ENCODE measurements at places on chromosomes 16 and 17.

- DNase-seq = peak; percentile 76
Observed at GRCh38 chr17:75848523-75849278, 4.5 kb upstream of the UNC13D start.

DNA sequence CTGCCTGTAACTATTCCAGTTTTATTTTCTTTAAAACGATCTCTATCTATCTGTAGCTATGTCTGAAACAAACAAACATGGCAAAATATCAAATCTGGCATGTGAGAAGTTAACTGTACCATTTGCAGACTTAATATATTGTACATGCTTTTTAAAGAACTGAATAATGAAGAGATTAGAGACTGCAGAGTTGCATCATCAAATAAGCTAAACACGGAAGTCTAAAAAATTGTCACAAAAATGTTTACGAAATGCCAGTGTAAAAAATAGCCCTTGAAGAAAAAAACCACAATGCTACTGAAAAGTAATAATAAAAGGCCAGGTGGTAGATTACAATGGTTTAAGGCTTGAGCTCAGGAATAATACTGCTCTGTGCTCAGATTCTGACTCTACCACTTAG is 43.1 kb downstream of the HS3ST3A1 start:
- no peak for DNase-seq

GRCh38 chr16:86565181-86565631 is 1.4 kb upstream of the FOXC2 start:
- DNase-seq = no peak

DNA sequence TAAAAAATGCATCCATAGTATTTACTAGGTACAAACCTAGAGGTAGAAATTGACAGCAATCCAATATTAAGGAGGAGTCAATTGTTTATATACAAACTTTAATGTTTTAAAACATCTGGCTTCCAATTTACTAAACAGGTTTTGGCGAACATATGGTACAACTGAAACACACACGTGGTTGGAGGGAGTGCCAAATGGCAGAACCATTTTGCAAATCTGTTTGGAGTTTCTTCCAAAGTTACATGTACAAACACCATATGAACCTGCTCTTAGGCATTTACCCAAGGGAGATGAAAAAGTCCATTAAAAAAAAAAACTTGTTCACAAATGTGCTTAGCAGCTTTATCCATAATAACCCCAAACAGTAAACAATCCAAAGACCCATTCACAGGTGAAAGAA is 159.8 kb upstream of the MYOCD start:
- DNase-seq = no peak

DNA sequence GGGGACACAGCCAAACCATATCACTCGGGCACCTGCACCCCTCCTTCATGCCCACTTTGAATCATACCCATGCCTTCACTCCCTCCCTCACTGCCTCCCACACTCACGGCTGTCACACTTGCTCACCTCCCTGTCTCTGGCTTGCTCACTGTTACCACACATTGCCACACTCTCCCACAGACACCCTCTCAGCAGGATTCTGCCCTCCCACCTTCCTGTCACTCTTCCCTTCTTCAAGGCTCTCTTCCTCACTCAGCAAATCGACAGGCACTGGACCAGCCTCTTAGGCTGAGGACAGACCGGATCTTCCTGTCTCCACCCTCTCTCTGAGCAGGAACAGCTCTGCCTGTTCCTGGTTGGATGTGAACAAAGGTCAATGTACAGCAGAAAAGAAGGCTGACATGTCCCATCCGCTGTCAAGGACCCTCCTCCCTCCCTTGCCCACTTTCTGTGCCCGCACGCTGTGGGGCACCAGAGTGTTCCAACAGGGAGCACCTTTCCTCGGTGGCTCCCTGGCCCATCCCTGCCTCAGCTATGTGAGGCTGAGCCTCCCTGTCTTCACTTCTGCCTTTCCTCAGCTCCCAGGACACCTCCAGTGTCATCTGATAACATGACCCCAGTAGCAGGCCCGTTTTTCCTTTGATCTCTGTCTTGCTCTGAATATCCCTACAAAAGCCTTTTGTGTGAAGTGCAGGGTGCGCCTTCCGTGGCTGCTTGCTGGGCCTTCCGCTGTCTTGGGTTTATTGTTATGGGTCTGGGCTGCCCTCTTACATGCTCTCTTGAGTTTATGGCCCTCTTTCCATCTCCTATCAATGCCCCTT is 47.0 kb downstream of the CCDC182 start:
- no peak for DNase-seq

- DNase-seq = no peak
Observed at GRCh38 chr17:31156326-31156725, 61.5 kb downstream of the NF1 start.

DNA sequence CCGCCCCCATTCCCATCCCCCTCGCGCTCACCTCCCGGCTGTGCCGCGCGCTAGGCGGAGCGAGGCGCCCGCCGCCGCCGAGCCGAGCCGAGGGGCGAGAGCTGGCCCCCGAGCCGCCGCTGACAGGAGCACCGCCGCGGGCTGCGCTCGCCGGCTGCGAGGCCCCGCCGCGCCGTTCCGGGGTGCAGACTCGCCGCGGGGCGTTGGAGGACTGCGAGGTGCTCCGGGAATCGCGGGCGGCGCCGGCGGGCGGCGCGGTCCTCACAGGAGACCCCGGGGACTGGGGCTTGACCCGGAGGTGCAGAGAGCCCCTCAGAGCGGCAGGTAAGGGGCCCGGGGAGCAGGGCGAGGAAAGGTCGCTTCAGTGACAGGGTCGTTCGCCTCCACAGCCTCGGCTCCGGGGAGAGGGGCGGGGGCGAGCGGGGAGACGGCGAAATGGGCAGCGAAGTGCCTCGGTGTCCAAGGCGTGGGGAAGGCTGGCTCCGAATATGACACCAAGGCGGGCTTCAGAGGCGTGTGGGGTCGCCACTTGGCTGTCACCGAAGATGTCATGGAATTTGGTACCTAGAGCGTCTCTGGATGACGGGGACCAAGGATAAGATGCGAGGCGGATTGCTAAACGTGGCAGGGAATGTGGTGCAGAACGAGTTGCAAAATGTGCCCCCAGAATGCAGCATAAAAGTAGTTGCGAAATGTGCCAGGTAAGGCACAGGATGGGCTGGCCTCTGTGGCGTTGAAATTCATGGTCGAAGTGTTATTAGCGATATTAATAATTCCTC is 580 bp downstream of the TANC2 start:
- peak; percentile 65 for DNase-seq

GRCh38 chr16:86604436-86605193 is 26.3 kb downstream of the FOXL1 start:
- DNase-seq = peak; percentile 16

DNA sequence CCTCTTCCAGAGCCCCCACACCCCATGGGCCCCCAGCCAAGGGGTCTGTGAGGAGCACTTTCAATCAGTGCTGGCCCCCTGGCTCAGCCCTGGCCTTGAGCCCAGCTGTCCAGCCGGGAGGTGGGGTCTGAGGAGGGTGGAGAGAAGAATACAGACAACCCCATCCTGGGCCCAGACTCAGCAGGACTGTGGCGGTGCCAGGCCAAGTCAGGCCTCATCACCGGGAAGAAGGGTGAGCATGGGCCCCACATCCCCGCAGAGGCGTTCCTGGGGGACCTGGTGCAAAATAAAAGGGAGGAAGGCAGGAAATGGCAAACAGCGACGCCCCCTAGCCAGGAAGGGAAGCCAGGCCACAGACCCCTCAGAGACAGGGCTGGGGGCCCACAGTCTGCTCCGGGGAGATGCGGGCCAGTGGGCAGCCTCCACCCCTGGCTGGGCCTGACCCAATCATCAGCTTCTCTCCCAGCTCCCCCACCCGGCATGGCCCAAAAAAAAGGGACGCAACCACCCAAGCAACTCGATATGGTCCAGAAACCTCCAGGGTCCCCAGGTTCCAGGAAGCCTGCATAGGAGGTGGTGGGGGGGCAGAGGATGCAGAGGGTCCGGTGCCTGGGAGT is 20.6 kb downstream of the ZNF423 start:
- DNase-seq = no peak

GRCh38 chr17:65564793-65565192 is 3.3 kb upstream of the AXIN2 start:
- DNase-seq = no peak

- DNase-seq = no peak
Observed at GRCh38 chr16:50102051-50102746, 36.4 kb downstream of the HEATR3 start.

DNA sequence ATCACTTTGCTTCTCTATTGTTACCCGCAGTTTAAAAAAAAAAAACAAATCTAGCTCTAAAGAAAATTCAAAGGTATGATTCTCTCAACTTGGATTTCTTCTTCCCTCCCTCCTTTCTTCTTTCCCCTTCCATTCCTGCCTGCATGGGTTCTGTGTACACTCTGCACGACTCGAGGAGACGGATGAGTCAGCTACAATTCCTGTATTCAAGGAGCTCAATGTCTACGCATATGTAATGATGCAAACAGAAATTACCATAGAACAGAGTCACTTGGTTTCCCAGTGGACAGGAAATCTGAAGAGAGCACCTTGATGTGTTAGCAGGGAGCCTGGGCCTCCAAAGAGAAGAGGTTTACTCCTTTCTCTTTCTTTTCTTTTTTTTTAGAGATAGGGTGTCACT is 92.3 kb downstream of the VPS53 start:
- no peak for DNase-seq

GRCh38 chr16:54341892-54342776 is 55.5 kb upstream of the IRX3 start:
- DNase-seq = no peak

DNA sequence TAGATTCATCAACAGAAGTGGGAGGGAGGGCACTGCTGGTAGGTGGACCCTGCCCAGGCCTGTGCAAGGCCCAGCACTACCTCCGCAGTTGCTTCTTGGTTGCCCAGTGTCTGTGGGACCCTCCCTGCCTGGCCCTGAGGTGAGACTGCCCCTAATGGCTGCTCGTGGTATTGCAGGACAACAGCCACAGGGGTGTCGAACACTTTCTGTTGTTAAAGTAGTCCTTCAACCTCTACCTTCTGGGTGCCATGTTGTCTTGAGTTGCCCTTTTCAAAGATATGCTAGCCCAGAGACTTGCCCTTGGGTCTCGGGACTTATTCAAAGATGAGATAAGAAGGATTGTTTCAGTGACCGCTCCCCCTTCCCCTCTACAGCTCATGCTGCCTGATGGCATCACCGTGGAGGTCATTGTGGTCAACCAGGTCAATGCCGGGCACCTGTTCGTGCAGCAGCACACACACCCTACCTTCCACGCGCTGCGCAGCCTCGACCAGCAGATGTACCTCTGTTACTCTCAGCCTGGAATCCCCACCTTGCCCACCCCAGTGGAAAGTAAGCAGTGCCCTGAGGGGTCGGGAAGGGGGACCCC is 29.1 kb downstream of the AKAP1 start:
- peak; percentile 49 for DNase-seq

DNA sequence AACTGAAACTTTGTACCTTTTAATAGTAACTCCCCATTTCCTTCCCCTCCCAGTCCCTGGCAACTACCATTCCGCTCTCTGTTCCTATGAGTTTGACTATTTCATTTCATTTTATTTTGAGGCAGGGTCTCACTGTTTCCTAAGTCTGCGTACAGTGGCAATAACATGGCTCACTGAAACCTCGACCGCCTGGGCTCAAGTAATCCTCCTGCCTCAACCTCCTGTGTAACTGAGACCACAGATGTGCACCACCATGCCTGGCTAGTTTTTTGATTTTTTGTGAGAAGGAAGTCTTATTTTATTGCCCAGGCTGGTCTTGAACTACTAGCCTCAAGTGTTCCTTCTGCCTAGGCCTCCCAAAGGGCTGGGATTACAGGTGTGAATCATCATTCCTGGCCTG is 808.1 kb downstream of the CDH11 start:
- no peak for DNase-seq

GRCh38 chr16:13005721-13006247 is 104.4 kb downstream of the SHISA9 start:
- no peak for DNase-seq

- peak; percentile 49 for DNase-seq
Observed at GRCh38 chr17:42050393-42051012, at the start of gene C17orf113. Gene C17orf113 (minus strand): TSS chr17:42050601. CDS start chr17:42043376, 7,225 bp downstream.

GRCh38 chr16:69691980-69692911 is 34.1 kb downstream of the NQO1 start:
- DNase-seq = no peak

DNA sequence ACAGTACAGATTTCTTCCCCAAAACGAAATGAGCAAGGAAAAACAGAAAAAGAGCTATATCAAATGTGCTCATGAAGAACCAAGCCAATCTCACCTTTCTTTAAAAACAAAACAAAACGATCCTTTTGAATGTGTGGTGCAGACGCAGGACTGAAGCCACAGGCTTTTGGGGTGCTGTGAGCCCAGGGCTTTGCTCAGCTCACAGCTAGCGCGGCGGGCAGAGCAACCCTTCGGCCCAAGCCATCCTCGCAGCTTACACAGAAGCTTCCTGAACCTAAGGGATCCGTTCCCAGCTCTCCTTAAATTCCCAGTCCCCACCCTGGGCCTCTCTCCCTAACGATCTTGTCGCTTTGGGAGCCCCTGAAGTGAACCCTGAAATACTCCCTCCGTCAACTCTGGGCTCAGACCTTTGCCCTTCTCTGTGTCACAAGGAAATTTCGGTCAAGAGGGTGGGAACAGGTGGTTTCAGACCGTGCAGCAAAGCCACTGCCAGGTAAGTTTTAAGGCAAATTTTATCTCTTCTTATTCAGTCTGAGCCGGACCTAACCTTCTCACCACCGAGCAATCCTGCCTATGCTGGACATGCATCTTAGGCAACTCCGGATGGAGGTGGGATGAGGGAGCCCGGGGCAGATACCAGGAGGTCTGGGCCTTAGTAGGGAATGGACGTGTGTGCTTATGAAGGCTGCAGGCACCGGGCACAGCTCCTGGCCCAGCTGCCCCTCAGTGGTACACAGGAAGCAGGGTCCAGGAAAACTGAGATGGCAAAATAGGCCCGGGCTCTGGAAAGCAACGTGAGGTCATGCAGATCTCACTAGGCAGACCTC is 52.0 kb downstream of the COTL1 start:
- no peak for DNase-seq

DNA sequence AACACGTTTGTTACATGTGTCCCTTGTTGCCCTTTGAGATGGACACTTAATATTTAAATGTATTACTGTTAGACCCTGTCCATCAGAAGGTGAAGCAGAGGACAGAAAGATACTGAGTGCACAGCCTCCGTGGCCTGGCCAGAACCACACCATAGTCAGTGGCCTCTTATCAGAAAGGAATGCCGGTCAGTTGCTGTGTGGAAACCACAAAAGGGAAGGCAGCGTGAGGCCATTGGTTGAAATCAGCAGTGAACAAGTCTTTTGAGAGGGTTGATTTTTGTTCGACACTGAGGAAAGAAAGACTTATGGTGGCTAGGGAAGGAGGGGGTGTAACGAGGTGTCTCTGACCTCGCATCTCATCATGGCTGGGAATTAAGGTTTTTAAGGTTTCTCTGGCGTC is 85.4 kb upstream of the CLEC18A start:
- no peak for DNase-seq

GRCh38 chr16:8848939-8849391 is 19.8 kb downstream of the CARHSP1 start:
- no peak for DNase-seq

GRCh38 chr16:64695684-64696083 is 426.2 kb downstream of the CDH11 start:
- DNase-seq = no peak

Data from effector CD8-positive, alpha-beta T cell (primary cell).